ENCODE measurements at places on chromosomes 13 and 19.

- no peak for DNase-seq
Observed at GRCh38 chr13:23621316-23621645, 51.1 kb downstream of the TNFRSF19 start.

- DNase-seq = no peak
Observed at GRCh38 chr19:5131031-5131505, 162.2 kb downstream of the KDM4B start.

DNA sequence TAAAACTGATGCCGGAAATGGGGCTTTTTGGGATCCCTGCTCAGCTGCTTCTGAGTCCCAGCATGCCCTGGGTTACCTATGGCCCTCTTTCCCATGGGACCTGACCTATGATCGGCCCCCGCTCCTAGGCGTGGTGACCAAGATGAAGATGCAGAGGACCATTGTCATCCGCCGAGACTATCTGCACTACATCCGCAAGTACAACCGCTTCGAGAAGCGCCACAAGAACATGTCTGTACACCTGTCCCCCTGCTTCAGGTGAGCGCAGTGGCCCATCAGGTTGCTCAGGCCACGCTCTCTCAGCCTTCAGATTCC lies 1.5 kb downstream of the RPS11 start:
- no peak for DNase-seq

GRCh38 chr13:32881074-32881776 lies 135.0 kb upstream of the KL start:
- no peak for DNase-seq

Data from NCI-H1417 treated with DMSO at 0.1 percent for 48 hours (cell line).